A172 (cell line): ENCODE measurements at places on chromosomes 12 and 14. TPM values are rescaled to one million over a fixed set of nuclear protein-coding genes. Genes with fewer than 3 reads are reported as not detected.

- DNase-seq: no peak
Observed at GRCh38 chr12:120873226-120873625, 30.9 kb downstream of the SPPL3 start.

GRCh38 chr12:19517583-19517982 is 78.3 kb downstream of the AEBP2 start:
- no peak for DNase-seq

- no peak for DNase-seq
Observed at GRCh38 chr14:61121355-61121787, 140.3 kb downstream of the SLC38A6 start.

DNA sequence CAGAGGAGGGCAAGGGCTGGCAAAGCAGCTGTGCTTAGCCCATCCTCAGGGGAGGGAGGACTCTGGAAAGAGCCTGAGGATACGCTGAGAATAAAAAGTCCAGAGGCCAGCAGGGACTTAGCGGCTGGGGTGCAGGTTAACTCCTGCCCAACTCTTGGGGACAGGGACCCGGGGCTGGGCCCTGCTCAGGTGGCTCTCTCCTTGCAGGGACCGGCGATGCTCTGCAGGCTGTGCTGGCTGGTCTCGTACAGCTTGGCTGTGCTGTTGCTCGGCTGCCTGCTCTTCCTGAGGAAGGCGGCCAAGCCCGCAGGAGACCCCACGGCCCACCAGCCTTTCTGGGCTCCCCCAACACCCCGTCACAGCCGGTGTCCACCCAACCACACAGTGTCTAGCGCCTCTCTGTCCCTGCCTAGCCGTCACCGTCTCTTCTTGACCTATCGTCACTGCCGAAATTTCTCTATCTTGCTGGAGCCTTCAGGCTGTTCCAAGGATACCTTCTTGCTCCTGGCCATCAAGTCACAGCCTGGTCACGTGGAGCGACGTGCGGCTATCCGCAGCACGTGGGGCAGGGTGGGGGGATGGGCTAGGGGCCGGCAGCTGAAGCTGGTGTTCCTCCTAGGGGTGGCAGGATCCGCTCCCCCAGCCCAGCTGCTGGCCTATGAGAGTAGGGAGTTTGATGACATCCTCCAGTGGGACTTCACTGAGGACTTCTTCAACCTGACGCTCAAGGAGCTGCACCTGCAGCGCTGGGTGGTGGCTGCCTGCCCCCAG is 2.8 kb downstream of the B3GNT4 start:
- DNase-seq: no peak

GRCh38 chr12:32176606-32177005 is 70.0 kb downstream of the BICD1 start:
- no peak for DNase-seq

DNA sequence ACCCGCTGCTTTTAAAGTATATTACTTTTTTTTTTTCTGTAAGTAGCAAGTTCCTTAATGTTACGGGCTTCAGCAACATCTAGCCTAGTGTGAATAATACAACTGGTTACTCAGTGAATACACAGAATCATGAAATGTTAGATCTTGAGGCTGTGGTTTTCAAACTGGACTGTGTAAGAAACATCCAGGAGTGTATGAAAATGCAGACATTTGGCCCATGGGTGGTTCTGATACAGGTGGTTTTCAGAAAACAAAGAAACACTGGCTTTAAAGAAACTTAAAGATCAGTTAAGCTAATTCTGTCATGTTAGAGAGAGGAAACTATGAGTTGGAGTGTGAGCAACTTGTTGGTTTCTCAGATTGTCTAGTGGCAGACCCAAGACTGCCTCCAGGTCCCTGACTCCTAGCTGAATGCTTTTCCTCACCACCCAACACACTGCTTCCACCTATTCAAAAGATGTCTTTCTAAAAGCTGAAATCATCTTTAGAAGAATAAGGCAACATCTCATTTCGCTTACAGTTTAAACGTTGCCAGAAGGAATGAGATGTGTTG is 36.1 kb downstream of the TBC1D30 start:
- DNase-seq: no peak

DNA sequence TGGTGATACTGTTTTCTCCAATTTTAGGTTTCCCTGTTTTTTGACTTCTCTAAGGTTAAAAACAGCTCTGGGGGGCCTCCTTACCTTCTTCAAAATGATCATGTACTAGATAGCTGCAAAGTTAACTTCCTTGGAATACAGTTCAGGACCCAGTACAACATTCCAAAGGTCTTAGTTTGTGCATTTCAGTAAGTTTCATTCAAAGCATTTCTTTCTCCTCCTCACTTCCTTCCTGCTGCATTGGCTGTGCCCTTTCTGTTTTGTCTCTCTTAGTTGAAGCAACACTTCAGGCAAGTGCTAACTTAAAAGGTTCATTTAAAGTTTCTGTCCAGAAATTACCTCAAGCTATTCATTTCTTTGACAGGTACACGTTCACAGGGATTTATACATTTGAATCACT is 95.7 kb downstream of the SCN8A start:
- DNase-seq: peak; percentile 5

GRCh38 chr14:64772397-64772950 is 68.2 kb downstream of the PLEKHG3 start:
- DNase-seq: no peak

GRCh38 chr12:50979369-50980052 is 27.2 kb downstream of the HIGD1C start:
- no peak for DNase-seq

DNA sequence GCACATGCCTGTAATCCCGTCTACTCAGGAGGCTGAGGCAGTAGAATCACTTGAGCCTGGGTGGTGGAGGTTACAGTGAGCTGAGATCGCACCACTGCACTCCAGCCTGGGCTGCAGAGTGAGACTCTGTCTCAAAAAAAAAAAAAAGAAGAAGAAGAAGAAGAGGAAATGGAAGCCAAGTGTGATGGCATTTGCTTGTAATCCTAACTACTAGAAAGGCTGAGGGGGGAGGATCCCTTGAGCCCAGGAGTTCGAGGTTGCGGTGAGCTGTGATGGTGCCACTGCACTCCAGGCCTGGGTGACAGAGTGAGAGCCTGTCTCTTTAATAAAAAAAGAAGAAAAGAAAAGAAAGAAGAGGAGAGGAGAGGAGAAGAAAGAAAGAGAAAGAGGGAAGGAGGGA is 52.1 kb downstream of the LGMN start:
- no peak for DNase-seq

DNA sequence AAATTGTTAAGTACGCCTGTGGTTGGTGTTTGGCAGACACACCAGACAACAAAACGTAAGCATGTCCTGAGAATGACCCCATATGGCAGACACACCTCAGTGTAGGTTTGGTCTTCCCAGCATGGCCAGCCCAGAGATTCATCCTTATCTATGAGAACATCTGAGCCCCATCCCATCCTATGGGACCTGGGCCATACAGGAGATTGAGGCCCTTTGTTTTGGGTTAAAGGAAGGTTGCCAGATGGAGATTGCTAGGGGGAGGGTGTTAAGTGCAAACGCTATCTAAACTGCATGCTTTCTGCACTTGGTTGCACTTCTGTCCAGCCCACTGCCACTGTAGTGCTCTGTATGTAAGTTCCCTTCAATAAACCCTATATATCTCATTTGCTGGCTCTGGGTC is 4.1 kb upstream of the PCNX4 start:
- DNase-seq: no peak

- no peak for DNase-seq
Observed at GRCh38 chr12:4144676-4145075, 128.9 kb upstream of the CCND2 start.

DNA sequence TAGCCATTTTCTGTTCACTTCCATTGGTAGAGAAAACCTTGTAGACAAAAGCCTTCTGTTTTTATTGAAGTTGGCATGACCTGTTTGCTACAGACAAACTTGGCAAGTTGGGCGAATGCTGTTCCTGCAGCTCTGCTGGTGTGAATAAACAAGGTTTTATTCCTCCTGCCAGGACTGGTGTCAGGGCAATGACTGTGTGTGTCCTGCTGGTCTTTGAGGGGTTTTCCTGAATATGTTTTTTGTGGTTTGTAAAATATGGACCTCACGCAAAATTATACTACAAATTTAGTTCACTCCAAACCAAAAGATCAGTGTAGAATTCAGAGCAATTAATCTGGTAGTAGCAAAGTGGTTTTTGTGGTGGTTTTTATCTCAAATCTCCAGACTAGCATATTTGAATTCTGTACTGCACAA is 140.8 kb downstream of the ERC1 start:
- DNase-seq: no peak

- DNase-seq: no peak
Observed at GRCh38 chr12:111166779-111167540, 201.9 kb downstream of the PHETA1 start.

The AQP5 gene
- total RNA-seq: 0.07 TPM in 1 of 2 replicates, not detected in the other

The TEP1 gene
- 4.8 and 9.0 TPM in 2 replicates for total RNA-seq

The CLEC7A gene
- total RNA-seq: not detected in 2 replicates

The ESPL1 gene
- 19.1 and 29.4 TPM in 2 replicates for total RNA-seq

The LPAR5 gene
- 2.5 TPM in 2 replicates for total RNA-seq

The CIROP gene
- total RNA-seq: not detected in 2 replicates

The CEP170B gene
- 9.8 and 11.2 TPM in 2 replicates for total RNA-seq

The RNF212B gene
- total RNA-seq: not detected in 2 replicates

The FAR2 gene
- 6.6 and 13.9 TPM in 2 replicates for total RNA-seq

The LMNTD1 gene
- total RNA-seq: not detected in 2 replicates

The SSPN gene
- 0.93 and 1.3 TPM in 2 replicates for total RNA-seq

The TMEM229B gene
- total RNA-seq: 2.0 and 3.1 TPM in 2 replicates
